ENCODE measurements at places on chromosomes 7 and 10. TPM values are rescaled to one million over a fixed set of nuclear protein-coding genes. Genes with fewer than 3 reads are reported as not detected.

- H3K4me1 ChIP-seq: no peaks in the 10 kb centered on the region
- H3K27me3 ChIP-seq: no peaks in the 10 kb centered on the region
- H3K4me3 ChIP-seq: no peak overlapping the region
- no peaks in the 10 kb centered on the region for H3K36me3 ChIP-seq
- no peak overlapping the region for H3K27ac ChIP-seq
Observed at GRCh38 chr7:113179313-113179712, 61.0 kb upstream of the SMIM30 start.

GRCh38 chr10:74058658-74059057 is 60.7 kb downstream of the VCL start:
- H3K27me3 ChIP-seq: no peaks in the 10 kb centered on the region
- peaks cover 8% of the 10 kb centered on the region for H3K4me1 ChIP-seq
- DNase-seq: no peak
- H3K36me3 ChIP-seq: no peaks in the 10 kb centered on the region
- no peak overlapping the region for H3K27ac ChIP-seq
- H3K4me3 ChIP-seq: no peak overlapping the region

DNA sequence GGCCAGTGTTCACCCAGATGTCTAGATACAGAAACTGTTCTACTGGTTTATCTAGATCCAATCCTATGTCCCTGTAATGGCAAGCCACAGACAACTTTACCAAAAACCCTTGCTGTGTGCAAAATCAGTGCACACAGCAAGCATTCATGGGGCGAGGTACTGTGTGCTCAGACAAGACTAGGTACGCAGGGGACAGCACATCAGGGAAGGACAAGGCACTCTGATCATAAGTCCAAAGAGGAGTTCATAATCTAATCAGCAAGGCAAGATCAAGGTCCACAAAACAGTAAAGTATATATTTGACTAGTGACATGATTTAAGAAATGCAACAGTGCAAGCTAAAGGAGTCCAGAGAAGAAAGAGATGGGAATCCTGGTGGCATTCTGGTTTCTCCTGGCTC is 25.9 kb downstream of the KCNMA1 start:
- H3K4me3 ChIP-seq: no peak overlapping the region
- H3K27me3 ChIP-seq: no peaks in the 10 kb centered on the region
- H3K36me3 ChIP-seq: no peaks in the 10 kb centered on the region
- H3K4me1 ChIP-seq: no peaks in the 10 kb centered on the region

GRCh38 chr10:83539528-83540308 is 599.6 kb upstream of the GHITM start:
- peak; percentile 13 for DNase-seq
- no peak overlapping the region for H3K27ac ChIP-seq
- no peaks in the 10 kb centered on the region for H3K4me1 ChIP-seq
- H3K27me3 ChIP-seq: no peaks in the 10 kb centered on the region
- H3K4me3 ChIP-seq: no peak overlapping the region

GRCh38 chr7:132090444-132090843 is 485.8 kb downstream of the PLXNA4 start:
- no peaks in the 10 kb centered on the region for H3K4me1 ChIP-seq
- no peaks in the 10 kb centered on the region for H3K36me3 ChIP-seq
- H3K4me3 ChIP-seq: no peak overlapping the region
- H3K27ac ChIP-seq: no peak overlapping the region

- H3K27me3 ChIP-seq: no peaks in the 10 kb centered on the region
- no peaks in the 10 kb centered on the region for H3K36me3 ChIP-seq
- no peak overlapping the region for H3K4me3 ChIP-seq
- H3K4me1 ChIP-seq: no peaks in the 10 kb centered on the region
- no peak for DNase-seq
Observed at GRCh38 chr10:56178210-56178609, 182.8 kb downstream of the ZWINT start.

- no peak overlapping the region for H3K27ac ChIP-seq
- H3K36me3 ChIP-seq: no peaks in the 10 kb centered on the region
Observed at GRCh38 chr7:52498366-52498765, 537.1 kb upstream of the POM121L12 start.

Gene MLXIPL
- not detected for total RNA-seq

Gene SMKR1
- not detected for total RNA-seq

Gene VSTM4
- total RNA-seq: 46.6 TPM

Gene UPP1
- total RNA-seq: 8.5 TPM

Gene STAMBPL1
- total RNA-seq: 23.6 TPM

Gene TSPAN15
- 17.2 TPM for total RNA-seq

Measured in uterus (tissue), 4 donors.